Left ventricle myocardium inferior (tissue), 1 donor: ENCODE measurements at places on chromosomes 6 and 20. TPM values are rescaled to one million over a fixed set of nuclear protein-coding genes. Genes with fewer than 3 reads are reported as not detected.
A peak's percentile ranks its signal among the peaks of the same experiment; 100 is the strongest.

Gene LBP
- 0.19 TPM for total RNA-seq

Gene TGM6
- total RNA-seq, result not detected

Gene GGT7
- total RNA-seq, result 21.6 TPM

Gene PACSIN1
- total RNA-seq, result 15.2 TPM

Gene TPD52L1
- 64.0 TPM for total RNA-seq

Gene IP6K3
- total RNA-seq, result 42.0 TPM

DNA sequence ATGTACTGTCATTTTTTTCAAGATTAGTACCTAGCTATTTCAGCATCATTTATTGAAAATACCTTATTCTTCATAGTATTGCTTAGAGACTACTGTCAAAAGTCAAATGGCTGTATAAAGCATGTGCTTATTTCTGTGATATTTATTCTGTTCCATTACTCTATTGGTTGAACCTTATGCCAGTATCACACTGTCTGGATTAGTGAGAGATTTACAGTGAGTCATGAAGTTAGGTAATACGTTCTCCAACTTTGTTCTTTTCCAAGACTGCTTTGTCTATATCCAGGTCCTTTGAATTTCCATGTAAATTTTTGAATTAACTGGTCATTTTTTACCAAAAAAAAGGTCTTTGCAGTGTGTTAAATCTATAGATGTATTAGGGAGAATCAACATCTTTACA is 18.6 kb upstream of the RNF217 start:
- no peaks in the 10 kb centered on the region for H3K27me3 ChIP-seq
- H3K4me1 ChIP-seq, result no peaks in the 10 kb centered on the region
- no peaks in the 10 kb centered on the region for H3K36me3 ChIP-seq

DNA sequence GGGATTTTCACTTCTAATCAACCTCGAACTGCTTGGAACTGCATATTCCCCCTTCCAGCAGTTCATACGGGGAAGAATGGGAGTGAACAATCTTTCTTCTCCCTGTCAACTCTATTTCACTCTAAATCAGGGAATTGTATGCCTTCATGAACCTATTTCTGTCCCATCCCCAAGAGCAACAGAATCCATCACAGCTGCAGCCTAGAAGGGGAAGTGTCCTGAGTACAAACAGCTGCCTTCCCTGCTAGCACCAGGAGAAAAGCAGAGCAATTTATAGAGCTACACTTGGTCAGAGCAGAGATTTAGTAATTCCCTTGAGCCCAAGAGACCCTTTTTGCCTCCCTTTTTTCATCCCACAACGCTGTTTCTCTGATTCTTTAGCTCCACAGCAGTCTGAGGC is 208.4 kb downstream of the ADGRG6 start:
- H3K27ac ChIP-seq, result no peak overlapping the region
- no peaks in the 10 kb centered on the region for H3K36me3 ChIP-seq
- H3K4me3 ChIP-seq, result no peak overlapping the region
- no peaks in the 10 kb centered on the region for H3K27me3 ChIP-seq
- no peaks in the 10 kb centered on the region for H3K4me1 ChIP-seq

- no peak overlapping the region for H3K4me3 ChIP-seq
- no peak for DNase-seq
- peaks cover 6% of the 10 kb centered on the region for H3K27me3 ChIP-seq
- no peaks in the 10 kb centered on the region for H3K36me3 ChIP-seq
Observed at GRCh38 chr6:127917766-127918165, 16.9 kb upstream of the THEMIS start.

DNA sequence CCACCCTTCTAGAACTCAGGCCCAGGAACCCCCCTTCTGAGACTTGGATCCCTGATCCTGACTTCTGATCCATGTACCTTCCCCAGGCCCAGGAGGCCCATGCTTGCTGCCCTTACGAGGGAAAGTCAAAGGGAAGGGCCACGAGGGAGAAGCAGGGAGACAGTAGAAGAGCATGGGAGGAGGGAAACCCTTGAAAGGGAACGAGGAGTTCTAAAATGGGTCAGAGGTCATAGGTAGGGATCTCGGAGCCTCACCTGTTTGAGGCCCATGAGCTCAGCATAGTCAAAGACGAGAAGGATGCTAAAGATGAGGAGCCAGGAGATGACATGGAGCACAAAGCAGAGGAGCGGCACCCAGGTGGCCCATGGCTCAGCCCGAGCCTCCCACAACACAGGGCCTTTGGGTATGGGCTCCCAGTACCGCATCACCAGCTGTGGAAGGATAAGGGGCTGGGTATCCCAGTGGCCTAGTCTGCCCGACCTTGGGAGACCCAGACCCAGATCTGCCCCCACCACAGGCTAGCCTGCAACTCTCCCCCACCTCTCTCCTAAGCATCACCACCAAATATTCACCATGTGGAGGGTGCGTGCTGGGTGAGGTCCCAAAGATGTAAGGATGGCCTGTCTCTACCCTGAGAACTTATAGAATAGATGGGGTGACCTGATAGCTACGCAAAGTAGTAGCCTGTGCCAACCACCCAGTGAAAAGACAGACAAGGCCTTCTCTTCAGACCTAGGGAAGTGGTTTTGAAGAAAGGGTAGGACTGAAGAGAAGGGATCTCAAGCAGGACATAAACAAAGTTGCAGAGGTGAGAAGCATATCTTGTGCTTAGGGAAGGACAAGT is 1.5 kb downstream of the NRM start:
- peaks cover 71% of the 10 kb centered on the region for H3K4me1 ChIP-seq
- no peaks in the 10 kb centered on the region for H3K27me3 ChIP-seq
- no peaks in the 10 kb centered on the region for H3K36me3 ChIP-seq
- peak; percentile 5 for DNase-seq
- peak overlapping the region; percentile 97 for H3K27ac ChIP-seq

DNA sequence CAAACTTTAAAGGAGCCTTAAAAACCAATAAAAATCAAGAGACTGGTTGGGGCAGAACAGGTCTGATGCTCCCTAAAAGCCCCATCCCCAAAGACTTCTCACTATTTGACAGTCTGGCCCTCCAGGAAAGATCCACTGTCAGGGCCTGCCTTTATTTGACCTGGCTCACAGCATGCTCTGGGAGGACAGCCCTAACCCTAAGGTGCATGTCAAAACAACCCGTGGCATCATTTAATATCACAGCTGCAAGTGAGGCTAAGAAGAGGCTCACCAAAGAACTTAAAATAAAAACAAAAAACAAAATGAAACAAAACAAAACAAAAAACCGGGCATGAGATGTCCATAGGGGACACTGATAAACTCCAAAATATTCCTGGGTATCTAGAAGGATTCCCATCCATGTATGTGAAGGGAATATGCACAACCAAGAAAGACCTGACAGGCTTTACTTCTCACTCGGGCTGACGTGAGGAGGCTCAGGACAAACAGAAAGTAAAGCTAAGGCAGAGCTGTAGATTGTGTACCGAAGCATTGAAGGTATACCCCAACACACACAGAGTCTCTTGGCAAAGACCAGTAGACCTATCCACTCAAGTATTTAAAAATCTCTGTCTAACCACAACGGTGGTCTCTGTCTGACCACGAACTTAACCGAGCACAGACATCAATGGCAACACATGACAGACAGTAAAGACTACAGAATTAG is 57.3 kb downstream of the AHI1 start:
- H3K4me3 ChIP-seq, result no peak overlapping the region
- H3K4me1 ChIP-seq, result no peaks in the 10 kb centered on the region
- no peak overlapping the region for H3K27ac ChIP-seq
- H3K27me3 ChIP-seq, result no peaks in the 10 kb centered on the region

- no peak overlapping the region for H3K27ac ChIP-seq
- no peaks in the 10 kb centered on the region for H3K36me3 ChIP-seq
- no peak overlapping the region for H3K4me3 ChIP-seq
- DNase-seq, result no peak
- H3K4me1 ChIP-seq, result peaks cover 5% of the 10 kb centered on the region
- H3K27me3 ChIP-seq, result no peaks in the 10 kb centered on the region
Observed at GRCh38 chr6:121732641-121733040, 297.2 kb downstream of the GJA1 start.

GRCh38 chr6:156045401-156046267 is 590.0 kb upstream of the NOX3 start:
- no peaks in the 10 kb centered on the region for H3K27me3 ChIP-seq
- no peak overlapping the region for H3K4me3 ChIP-seq
- H3K27ac ChIP-seq, result peak overlapping the region; percentile 33

GRCh38 chr20:23484081-23484480 is 6.8 kb upstream of the CST8 start:
- no peaks in the 10 kb centered on the region for H3K27me3 ChIP-seq
- H3K4me1 ChIP-seq, result no peaks in the 10 kb centered on the region

GRCh38 chr20:58040447-58041290 is 187.8 kb downstream of the ANKRD60 start:
- peaks cover 5% of the 10 kb centered on the region for H3K4me1 ChIP-seq
- DNase-seq, result no peak
- no peaks in the 10 kb centered on the region for H3K36me3 ChIP-seq

DNA sequence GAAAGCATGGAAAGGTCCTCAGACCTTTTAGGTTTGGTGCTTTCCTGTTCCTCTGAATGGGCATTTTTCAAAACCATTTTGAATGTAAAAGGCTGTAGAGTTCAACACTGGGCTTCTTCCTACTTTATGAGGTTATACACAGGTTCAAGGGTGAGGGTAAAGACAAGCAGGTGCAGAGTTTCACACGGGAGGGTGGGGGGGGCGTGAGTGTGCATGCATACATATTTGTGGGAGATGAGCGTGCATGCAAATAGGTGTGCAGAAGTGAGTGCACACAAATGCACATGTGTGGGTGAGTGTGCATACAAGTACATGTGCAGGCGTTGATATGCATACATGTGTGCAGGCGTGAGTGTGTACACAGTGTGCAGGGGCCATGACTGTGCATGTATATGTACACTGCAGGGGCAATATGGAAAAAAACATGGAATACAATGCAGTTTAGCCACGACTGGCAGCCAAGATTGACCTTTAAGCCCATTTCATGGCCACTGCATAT is 183.1 kb downstream of the GMPR start:
- peaks cover 24% of the 10 kb centered on the region for H3K4me1 ChIP-seq
- H3K27ac ChIP-seq, result no peak overlapping the region
- H3K27me3 ChIP-seq, result no peaks in the 10 kb centered on the region
- no peaks in the 10 kb centered on the region for H3K36me3 ChIP-seq
